Stimulated activated CD8-positive, alpha-beta memory T cell treated with anti-CD3 and anti-CD28 coated beads, Interleukin-7, amount 100 ng/mL, for 24 hours (primary cell): ENCODE measurements at places on chromosomes 7 and 10.

GRCh38 chr10:51743146-51743545, 43.8 kb upstream of the CSTF2T start:
- no peak for DNase-seq

DNA sequence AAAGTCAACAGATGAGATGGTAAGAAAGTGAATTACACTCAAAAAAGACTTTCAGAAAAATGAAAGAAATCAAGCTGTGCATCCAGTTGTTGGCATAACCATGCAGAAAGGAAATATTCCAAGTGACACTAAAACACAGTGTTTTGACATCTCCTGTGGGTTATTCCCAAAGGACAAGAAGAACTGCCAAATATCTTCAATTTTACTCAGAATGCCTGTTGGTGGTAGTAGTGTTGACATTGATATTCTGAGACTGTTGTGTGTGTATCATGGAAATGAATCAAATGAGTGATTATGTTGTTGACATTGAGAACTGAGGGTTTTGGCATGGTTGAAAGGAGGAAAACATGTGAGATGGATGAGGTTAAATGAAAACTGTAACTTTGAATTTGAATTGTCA, 196.9 kb downstream of the SH2D4B start:
- DNase-seq, result no peak

DNA sequence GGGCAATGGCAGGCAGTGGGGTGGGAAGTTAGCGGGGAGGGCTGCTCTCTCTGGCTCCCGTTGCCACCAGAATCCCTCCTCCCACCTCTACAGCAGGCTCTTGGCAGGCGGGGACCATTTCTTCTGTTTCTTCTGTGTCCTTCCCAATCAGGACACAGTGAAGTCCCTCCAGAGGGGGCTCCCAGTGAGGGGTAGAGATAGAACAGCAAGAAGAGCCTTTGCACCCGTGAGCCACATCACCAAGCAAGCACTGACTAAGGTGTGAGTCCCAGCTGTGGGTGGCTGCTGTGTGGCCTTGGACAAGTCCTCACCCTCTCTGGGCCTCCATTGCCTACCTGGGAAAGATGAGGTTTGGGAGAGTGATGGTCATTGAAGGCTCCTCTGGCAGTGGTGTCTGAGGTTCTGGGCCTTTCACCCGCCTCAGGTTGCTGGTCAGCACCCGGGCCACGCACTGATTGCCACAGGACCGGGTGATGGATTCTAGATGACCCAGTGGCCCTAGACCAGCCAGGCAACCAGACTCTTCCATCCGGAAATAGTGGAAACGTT, 26.0 kb upstream of the PCBD1 start:
- DNase-seq, result no peak

GRCh38 chr10:50325449-50326171, 74.3 kb upstream of the ASAH2 start:
- DNase-seq, result no peak

DNA sequence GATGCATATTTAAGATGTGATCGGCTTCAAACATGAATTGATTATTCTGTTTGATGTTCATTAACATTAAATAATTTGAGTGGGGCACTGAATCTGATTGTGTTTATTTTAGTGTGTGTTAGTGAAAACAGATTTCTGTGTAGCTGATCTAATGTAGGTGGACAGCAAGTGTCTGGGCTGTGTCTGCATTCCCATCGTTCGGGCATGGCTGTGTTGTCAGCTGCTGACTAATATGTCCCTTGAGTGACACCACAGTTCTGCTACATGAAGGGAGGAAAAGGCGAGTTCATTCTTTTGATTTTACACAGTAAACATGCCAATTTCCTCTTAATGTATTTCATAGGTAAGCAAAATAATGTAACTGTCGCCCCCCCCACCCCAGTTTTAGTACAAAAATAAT, 203.0 kb downstream of the CNTNAP2 start:
- no peak for DNase-seq

- no peak for DNase-seq
Observed at GRCh38 chr7:128318691-128319090, 25.0 kb downstream of the RBM28 start.

- DNase-seq, result no peak
Observed at GRCh38 chr10:23065181-23065948, 30.0 kb upstream of the MSRB2 start.

- DNase-seq, result no peak
Observed at GRCh38 chr7:130971297-130971696, 237.3 kb upstream of the KLF14 start.

DNA sequence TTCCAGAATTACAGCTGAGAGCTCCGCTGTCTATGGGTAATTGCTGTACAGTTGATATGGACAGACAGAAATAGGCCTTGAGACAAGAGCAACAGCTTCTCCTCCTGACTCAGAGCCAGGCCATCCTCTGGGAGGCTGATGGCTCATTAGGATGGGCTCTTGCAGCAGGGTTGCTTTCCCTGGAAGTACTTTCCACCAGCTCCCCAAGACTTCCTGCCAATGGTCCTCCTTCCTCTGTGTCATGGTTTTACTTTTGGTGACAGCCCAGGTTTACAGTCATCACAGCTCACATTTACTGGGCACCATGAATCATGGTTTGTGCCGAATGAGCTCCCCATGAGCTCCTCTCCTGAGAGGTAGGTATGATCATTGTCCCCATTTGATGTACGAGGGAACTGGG, 131.8 kb downstream of the HECW1 start:
- no peak for DNase-seq

DNA sequence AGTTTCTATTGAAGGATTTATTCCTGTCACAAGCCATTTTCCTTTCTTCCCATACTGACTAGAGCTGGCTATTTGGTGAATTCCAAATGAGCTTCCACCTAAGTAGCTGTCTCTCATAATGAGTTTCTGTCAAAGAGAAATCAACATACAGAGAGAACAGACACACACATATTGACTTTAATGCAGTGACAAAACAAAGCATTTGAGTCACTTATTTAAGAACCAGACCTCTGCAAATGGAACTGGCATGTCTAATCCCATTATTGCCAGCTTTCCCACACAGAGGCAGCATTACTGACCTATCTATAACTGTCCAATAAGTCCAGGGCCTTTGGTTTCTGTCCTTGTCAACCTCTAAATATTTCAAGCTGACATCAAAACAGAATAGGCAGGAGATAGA, 179.3 kb upstream of the CSTF2T start:
- no peak for DNase-seq

DNA sequence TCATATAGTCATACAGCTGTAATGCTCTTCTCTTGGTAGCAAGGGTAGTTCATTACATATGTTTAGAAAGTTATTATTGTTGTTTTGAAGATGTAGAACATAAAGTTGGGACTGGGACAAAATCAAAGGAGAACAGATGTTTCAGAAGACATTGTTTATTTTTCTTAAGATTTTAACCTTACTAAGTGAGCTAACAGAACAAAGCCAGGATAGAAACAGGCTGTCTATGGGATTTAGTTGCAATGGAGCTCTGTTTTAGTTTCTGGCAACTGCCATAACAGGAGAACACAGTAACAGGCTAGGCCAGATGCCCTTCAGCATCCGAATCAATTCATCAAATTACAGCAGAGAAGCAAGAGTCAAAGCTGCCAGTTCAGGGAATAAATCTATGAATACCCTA, 382.4 kb downstream of the ARL4A start:
- no peak for DNase-seq

GRCh38 chr10:2949221-2949947, 118.0 kb upstream of the PFKP start:
- DNase-seq, result no peak

GRCh38 chr10:3357737-3358136, 185.2 kb upstream of the PITRM1 start:
- DNase-seq, result no peak

- no peak for DNase-seq
Observed at GRCh38 chr10:105356626-105357025, 715.5 kb downstream of the SORCS3 start.

GRCh38 chr10:86197166-86197790, 169.3 kb downstream of the GRID1 start:
- no peak for DNase-seq
